AG08395 (cell line): ENCODE measurements at places on chromosomes 16 and 17.

DNA sequence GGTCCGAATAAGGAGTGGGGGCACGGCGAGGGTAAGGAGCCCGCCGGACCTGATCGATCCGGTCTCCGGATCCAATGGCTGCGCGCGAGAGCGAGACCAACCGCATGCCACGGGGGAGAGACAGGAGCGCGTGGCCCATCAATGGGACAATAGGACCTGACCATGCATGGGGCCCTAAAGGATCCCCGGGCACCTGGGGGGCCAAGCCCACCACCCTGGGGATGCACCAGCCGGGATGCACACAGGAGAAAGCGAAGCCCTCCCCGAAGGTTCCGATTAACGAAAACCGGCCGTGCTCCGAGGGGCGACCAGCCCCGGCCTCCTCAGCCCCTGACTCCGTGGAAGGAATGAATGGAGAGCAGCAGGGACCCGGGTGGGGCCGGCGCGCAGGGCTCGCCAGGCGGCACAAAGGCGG is 525 bp downstream of the JPT1 start:
- DNase-seq = peak; percentile 12

GRCh38 chr17:80882926-80883685 is 108.5 kb upstream of the CHMP6 start:
- DNase-seq = no peak

DNA sequence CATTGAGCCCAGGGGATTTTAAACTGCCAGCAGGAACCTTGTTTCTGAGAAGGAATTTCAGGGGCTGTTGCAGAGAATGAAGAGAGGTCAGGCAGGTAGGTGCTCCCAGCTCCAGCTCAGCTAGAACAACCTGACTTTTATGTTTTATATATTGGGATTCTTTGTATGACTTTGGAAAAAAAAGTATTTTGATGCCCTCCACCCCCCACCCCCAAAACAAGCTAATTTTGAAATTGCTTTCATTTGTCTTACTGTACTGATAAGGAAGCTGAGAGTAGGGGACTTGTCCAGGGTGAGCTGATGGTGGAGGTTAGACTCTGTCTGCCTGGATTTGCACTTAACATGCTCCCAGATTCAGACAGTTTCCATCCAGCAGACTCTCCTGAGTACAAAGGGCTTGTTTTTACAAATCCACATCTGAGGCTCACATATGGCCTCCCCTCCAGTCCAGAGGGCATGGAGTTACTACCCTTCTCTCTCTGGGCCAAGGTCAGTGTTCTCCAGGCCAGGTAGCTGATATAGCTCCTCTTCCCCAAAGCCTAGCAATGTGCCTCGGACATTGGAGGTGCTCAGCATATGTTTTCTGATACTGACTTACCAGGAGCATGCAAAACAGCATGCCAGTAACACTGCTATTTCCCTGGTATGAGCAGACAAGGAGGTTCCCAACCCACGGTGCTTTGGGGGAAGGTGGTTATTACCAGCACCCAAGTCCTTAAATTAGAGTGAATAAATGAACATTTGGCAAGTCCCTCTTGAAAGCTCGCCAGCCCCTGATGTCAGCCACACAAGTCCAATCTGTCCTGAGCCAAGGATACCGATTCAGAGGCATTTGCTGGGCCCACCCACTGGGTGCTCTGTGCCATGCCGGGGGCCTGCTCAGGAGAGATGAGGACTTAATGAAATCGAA is 11.3 kb downstream of the STX1B start:
- DNase-seq = no peak

GRCh38 chr17:65990593-65990992 is 201.3 kb downstream of the CEP112 start:
- DNase-seq = no peak

GRCh38 chr17:76707985-76708807 is 2.6 kb downstream of the MXRA7 start:
- no peak for DNase-seq
